ENCODE measurements at places on chromosomes 7 and 10. TPM values are rescaled to one million over a fixed set of nuclear protein-coding genes. Genes with fewer than 3 reads are reported as not detected.

EMX2 gene
- polyA plus RNA-seq = 187 TPM

NEUROD6 gene
- not detected for polyA plus RNA-seq

SMO gene
- polyA plus RNA-seq = 106 TPM

CPA5 gene
- polyA plus RNA-seq = 0.41 TPM

TASOR2 gene
- 35.4 TPM for polyA plus RNA-seq

OR2A2 gene
- not detected for polyA plus RNA-seq

RBP4 gene
- polyA plus RNA-seq = 0.27 TPM

RAB19 gene
- polyA plus RNA-seq = not detected

MEOX2 gene
- polyA plus RNA-seq = 3.6 TPM

CRTAC1 gene
- 21.8 TPM for polyA plus RNA-seq

HKDC1 gene
- 19.0 TPM for polyA plus RNA-seq

PCDH15 gene
- 12.4 TPM for polyA plus RNA-seq

SEPTIN7 gene
- polyA plus RNA-seq = 475 TPM

GPR26 gene
- not detected for polyA plus RNA-seq

AKR1C4 gene
- not detected for polyA plus RNA-seq

FMC1 gene
- polyA plus RNA-seq = 22.7 TPM

BAIAP2L1 gene
- 2.3 TPM for polyA plus RNA-seq

DOCK1 gene
- 62.7 TPM for polyA plus RNA-seq

DNAJB12 gene
- polyA plus RNA-seq = 29.0 TPM

FOXP2 gene
- 23.9 TPM for polyA plus RNA-seq
